ENCODE measurements at places on chromosomes 4 and X.

DNA sequence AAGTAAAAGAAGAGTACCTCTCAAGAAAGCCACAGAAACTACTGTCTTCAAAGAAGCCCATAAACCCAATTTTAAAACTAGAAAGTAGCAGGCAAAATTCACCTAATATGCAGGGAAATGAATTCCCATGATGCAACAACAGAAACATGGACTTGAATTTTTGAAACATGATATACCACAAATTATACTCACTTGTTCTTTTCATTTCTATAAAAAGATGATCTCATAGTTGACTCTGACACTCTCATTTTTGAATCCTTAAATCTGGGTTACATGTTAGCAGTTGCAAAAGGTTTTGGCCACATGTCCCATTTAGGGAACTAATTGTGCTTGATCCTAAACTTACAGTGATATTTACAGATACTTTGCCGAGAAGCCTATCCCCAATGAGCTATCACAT is 1130.8 kb downstream of the FAT4 start:
- no peak for DNase-seq

DNA sequence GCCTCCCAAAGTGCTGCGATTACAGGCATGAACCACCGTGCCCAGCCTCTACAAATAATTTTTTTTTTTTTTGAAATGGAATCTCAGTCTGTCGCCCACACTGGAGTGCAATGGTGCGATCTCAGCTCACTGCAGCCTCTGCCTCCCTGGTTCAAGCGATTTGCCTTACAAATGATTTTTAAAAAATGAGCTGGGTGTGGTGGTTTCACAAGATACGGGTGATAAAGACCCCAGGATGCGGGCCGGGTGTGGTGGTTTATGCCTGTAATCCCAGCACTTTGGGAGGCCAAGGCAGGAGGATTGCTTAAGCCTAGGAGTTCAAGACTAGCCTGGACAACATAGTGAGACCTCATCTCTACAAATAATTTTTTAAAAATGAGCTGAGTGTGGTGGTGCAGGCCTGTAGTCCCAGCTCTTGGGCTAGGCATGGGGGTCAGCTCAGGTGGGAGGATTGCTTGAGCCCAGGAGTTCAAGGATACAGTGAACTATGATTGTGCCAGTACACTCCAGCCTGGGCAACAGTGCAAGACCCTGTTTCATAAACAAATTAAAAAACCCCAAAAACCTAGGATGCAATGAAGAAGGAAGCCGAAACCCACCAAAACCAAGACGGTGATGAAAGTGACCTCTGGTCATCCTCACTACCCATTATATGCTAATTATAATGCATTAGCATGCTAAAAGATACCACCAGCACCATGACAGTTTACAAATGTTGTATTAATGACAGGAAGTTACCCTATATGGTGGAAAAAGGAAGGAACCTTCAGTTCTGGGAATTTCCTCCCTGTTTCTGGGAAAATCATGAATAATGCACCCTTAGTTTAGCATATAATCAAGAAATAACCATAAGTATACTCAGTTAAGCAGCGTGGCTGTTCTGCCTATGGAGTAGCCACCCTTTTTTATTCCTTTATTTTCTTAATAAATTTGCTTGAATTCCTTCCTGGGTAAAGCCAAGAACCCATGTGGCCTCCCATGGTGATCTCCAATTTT is 27.7 kb downstream of the PDGFRA start:
- no peak for DNase-seq

DNA sequence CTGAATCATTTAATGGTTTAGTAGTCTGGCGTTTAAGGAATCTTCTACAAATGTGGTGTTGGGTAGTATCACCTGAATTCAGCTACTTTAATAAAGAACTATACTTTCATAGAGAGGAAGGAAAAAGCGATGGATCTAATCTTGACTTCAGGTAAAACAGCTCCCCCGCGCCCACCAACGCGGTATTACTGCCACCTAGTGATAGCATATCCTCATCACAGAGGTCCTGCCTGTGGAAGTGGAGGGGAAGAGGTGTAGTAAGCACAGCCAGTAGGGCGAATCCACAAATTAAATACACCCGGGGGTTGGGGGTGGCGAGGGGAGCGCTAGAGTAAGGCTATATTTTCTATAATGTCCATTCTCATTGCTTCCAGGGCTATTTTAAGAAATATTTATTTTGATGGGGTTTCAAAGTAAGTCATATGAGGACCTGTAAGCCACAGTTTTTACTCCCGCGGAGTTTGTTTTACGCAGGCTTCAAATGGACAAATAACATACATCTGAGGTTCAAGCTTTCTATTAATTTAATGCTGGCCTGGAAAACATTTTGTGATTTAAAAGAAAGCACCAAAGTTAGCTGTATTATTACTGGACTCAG is 8.3 kb upstream of the DAPP1 start:
- DNase-seq, result peak; percentile 17

GRCh38 chr4:156186111-156186510 is 232.4 kb upstream of the CTSO start:
- DNase-seq, result no peak

- DNase-seq, result no peak
Measured at GRCh38 chr4:128590773-128591172, 218.7 kb upstream of the JADE1 start.
